ENCODE measurements at places on chromosomes 7 and 10.

DNA sequence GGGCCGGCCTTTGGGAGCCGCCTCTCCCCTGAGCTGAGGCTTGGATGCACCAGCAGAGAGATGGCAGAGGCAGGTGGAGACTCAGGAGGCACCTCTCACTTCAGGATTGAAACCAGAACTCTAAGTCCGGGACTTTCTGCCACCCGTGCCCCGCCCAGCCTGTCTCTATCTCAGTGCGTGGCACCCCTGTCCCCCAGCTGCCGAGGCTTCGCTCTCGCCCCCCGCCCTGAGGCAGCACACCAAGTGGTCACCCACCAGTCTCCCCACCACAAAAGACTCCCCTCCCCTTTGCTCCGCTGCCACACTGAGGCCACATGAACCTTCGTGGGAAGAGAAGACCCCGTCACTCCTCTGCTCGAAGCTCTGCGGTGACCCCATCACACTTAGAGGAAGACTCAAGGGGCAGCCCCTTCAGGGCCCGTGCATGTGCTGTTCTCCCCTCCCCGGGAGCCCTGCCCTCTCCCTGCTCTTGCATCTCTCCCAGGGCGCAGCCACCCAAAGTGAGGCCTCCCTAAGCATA is 166.7 kb downstream of the PRKAG2 start:
- no peak for DNase-seq

- no peak for DNase-seq
Observed at GRCh38 chr10:27541796-27542729, 38.0 kb downstream of the RAB18 start.

- DNase-seq = no peak
Observed at GRCh38 chr7:108234281-108234680, 104.1 kb upstream of the LAMB4 start.

- DNase-seq = no peak
Observed at GRCh38 chr10:124697837-124698544, 46.2 kb downstream of the FAM53B start.

DNA sequence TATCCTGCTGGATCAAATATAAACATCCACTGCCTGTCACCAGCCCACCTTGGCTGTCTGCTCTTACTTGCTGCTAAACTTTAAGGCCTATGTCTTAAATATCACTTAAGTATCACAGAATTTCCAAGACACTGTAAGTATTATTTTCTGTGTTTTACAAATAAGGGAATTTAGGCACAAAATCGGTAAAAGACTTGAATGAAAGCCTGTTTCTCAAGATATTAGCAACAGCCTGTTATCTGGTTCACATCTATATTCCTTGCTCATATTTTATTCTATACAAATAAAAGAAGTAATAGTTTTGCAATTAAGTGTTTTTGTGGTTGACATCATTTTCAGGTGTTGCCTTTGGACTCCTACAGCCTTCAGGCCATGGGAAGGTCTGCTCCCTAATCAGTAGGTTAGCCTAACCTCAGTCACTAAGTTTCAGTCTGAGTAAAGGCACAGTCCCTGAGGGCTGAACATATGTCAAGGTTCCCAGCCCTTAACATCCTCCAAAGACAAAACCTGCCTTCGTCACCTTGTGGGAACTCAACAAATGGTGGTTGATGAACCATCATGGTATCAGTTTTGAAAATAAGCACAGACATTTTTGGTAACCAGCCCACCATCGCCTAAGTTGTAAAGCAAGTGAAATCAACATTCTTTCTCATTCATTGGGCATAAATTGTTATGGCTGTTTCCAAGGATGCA is 127.1 kb downstream of the CREB5 start:
- DNase-seq = no peak

DNA sequence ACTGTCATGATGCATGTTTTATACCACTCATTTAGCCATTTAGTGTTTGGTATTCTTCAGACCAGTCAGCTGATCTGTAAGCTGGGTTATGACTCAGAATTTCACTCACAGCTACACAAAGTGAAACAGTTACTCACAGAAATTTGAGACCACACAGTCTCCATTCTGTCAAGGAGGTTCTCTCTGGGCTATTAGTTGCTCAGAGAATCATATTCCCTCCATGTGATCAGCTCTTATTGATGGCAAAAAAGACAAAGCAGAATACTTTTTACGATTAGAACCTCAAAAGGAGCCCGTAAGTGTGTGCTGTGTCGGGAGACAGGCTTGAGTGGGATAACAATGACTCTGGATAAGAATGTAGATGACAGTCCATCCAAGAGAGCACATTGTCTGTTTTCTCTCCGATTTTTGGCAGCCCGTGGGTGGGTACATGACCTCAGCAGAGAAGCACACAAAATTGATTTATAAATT is 277.6 kb upstream of the SORCS1 start:
- no peak for DNase-seq

DNA sequence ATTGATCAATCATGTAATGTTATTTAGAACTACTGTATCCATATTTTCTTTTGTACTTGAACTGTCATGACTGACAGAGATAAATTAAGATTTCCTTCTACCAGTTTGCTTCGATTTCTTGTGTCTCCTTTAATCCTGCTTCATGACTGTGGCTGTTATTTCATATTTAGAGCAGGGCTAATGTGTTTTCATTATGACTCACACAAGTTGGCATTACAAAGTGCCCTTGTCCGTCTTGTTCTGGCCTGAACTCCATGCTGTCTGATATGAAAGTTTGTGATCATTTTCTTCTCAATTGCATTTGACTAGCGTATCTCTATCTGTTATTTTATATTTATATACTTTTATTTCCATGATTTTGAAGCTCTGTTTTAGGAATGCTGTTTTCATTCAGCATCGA is 344.1 kb upstream of the PRKCQ start:
- DNase-seq = no peak

DNA sequence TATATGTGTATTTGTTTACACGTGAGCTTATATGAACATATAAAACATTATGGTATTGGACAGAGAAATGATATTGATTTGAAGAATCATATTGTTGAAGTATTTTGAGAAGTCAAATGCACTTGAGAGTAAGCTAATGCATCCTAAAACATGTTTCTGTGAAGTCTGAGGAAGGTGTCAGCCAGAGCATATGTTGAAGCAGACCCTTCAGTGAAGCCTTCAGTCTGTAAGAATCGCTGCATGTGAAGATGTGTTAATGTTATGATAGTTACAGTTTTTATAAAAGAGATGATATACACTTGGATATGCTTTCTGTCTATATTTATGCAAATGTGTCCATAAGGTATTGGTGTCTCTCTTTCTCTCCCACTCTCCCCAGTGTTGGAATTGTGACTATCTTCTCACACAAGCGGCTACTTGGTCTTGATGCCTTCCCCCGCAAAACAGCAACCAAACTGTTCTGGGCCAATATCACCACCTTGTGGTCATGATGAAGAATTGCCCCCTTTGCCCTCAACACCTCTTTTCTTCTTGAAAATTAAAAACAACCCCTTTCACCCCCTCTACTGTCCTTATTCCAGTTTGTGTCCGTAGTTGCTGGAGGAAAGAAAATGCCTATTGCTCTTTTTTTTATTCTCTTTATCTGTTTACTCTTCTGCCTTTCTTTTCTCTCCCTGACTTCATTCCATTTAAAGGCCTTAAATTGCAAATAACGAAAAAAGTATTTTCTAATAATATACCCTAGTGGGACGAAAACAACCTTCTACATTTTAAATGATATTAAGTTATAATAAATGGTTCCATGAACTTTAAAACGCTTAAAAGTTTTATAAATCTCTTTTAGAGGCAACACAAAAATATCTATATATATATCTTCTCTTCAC is 64.9 kb downstream of the IKZF1 start:
- no peak for DNase-seq

GRCh38 chr10:23978317-23978716 is 230.6 kb upstream of the KIAA1217 start:
- DNase-seq = no peak

- DNase-seq = peak; percentile 18
Observed at GRCh38 chr10:29734962-29735627, 100.3 kb upstream of the SVIL start.

- DNase-seq = no peak
Observed at GRCh38 chr10:119268871-119269506, 61.6 kb downstream of the GRK5 start.

- no peak for DNase-seq
Observed at GRCh38 chr7:131424219-131424822, 96.6 kb downstream of the MKLN1 start.

DNA sequence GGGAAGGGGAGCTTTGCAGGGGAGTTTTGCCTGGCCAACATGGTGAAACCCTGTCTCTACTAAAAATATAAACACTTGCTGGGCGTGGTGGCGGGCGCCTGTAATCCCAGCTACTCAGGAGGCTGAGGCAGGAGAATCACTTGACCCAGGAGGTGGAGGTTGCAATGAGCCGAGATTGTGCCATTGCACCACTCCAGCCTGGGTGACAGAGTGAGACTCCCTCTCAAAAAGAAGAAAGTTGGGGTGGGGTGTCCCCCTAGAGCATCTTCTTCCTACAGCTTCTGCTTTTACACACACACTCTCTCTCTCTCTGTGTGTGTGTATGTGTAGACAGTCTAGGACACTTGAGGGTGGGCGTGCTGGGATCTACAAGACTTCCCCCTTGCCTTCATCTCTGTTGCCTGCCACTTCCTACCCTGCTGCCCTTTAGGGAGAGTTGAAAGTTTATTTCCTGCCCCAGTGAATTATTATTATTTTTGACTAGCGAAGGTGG is 21.7 kb downstream of the PLAU start:
- DNase-seq = no peak

GRCh38 chr7:46932676-46933424 is 649.1 kb downstream of the TNS3 start:
- DNase-seq = no peak

GRCh38 chr10:117860823-117861222 is 185.9 kb downstream of the RAB11FIP2 start:
- DNase-seq = no peak

GRCh38 chr7:148442933-148443332 is 147.6 kb upstream of the C7orf33 start:
- DNase-seq = no peak
